ENCODE measurements at places on chromosomes 3 and 15. TPM values are rescaled to one million over a fixed set of nuclear protein-coding genes. Genes with fewer than 3 reads are reported as not detected.

DNA sequence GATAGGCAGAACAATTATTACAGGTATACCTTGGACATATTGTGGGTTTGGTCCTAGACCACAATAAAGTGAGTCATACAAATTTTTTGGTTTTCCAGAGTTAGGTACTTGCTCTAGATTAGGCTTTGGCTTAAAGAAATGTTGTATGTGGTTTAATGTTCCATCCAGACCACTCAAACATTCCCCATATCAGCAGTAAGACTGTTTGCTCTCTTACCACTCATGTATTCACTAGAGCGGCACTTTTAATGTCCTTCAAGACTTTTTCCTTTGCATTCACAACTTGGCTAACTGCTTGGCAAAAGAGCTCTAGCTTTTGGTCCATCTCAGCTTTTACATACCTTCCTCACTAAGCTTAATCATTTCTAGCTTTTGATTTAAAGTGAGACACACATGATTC is 250.5 kb upstream of the SETMAR start:
- DNase-seq, result no peak

- no peak for DNase-seq
Measured at GRCh38 chr3:128400671-128401070, 66.0 kb downstream of the DNAJB8 start.

DNA sequence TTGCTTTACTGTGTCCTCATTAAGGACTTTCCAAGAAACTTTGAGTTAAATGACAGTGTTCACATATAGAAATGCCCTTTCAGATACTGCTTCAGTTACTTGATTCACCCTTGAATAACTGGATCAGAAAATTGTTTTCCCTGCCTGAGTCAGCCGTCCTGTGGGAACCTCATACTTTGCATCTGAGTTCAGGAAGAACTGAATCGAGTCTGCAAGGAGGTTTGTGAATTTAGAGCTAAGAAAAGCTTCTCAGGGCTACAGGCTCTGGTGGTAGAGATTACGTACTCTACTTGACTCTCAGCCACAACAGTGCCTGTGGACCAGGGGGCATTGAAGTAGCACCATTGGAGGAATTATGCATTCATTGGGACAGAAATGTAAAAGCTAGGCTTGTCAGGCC is 252.4 kb upstream of the C2CD4B start:
- no peak for DNase-seq

- DNase-seq, result no peak
Measured at GRCh38 chr15:85488997-85489396, 108.6 kb downstream of the AKAP13 start.

The CCNB2 gene
- total RNA-seq, result 75.3 TPM

The GPR160 gene
- 9.4 TPM for total RNA-seq

The PLCB2 gene
- 86.8 TPM for total RNA-seq

All from activated CD4-positive, alpha-beta T cell treated with anti-CD3 and anti-CD28 coated beads for 36 hours (primary cell).